ENCODE measurements at places on chromosomes 2 and 18.
A peak's percentile ranks its signal among the peaks of the same experiment; 100 is the strongest.

- DNase-seq: no peak
Measured at GRCh38 chr2:172905937-172906811, 169.5 kb upstream of the MAP3K20 start.

GRCh38 chr2:233976087-233976486 lies 58.9 kb downstream of the TRPM8 start:
- DNase-seq: no peak

- DNase-seq: no peak
Measured at GRCh38 chr2:234488913-234489451, 7.9 kb downstream of the ARL4C start.

DNA sequence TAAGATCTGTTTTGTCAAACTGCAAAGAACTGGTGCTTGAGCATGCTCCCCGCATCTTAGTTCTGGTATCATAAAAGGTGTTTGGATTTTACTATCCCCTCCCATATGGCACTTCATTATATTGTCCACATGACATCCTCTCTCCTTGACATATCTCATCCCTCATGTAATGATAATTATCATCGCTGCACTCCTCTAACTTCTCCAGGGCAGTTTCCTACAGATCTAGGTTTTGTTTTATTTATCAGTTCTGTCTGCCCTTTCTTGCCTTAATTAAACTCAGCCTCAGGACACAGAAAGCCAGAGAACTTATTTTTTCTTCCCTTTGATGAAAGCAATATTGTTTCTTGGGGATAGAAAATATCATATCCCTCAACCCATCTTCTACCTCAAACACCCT lies 129.6 kb upstream of the DDX18 start:
- DNase-seq: no peak

DNA sequence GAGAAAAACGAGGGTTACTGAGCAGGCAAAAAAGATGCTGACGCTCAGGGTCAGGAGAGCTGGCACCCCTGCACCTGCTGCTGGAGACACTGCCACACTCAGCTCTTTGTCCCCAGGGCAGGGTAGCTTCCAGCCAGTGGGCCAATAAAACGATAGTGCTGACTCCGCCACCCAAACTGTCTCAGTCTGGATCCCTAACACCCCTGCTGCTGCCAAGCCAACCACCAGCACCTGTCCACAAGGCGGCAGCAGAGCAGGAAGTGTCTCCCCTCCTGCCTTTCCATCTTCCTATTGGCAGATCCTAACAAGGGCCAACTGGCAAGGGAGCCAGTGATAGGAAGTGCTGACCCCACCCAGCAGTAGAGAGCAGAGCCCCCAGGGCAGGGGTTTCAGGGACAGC lies 531.5 kb upstream of the SALL3 start:
- no peak for DNase-seq

GRCh38 chr18:27652480-27653121 lies 467.5 kb upstream of the CHST9 start:
- no peak for DNase-seq

- no peak for DNase-seq
Measured at GRCh38 chr2:19426144-19426543, 67.7 kb upstream of the OSR1 start.

- DNase-seq: no peak
Measured at GRCh38 chr2:45153121-45153520, 143.9 kb upstream of the SIX2 start.

DNA sequence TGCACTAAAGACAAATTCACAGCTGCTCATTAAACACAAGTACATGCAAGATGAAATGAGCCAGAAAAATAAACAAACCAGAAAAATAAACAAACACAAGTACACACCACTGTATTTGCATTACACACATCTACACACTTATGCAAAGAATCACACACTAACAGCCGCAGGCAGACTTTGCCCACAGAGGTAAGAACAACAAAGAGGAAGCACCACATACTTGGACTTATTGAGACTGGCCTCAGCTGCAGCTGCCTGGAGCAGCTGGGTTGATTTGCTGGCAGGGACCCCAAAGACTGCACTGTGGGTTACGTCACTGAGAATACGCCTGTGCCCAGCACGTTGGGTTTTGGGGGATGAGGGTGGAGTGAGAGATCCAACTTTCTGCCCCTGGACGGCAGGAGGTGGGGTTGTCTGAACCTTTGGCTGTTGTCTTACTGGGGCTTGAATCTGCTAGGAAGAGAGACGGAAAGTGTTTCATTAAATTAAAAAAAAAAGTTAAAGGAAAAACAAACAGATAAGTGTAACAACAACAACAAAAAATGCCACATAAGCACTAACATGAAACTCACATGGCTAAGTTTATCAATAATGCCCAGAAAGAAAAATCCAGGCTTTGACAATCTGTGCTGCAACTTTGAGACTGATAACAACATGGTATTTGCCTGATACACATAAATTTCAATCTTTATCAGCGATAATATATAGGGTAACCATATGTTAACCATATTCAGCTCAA lies 71.9 kb upstream of the NFU1 start:
- DNase-seq: peak; percentile 49

GRCh38 chr2:886072-887022 lies 64.3 kb upstream of the SNTG2 start:
- DNase-seq: peak; percentile 39

- no peak for DNase-seq
Measured at GRCh38 chr2:6787376-6787775, 78.3 kb downstream of the CMPK2 start.

DNA sequence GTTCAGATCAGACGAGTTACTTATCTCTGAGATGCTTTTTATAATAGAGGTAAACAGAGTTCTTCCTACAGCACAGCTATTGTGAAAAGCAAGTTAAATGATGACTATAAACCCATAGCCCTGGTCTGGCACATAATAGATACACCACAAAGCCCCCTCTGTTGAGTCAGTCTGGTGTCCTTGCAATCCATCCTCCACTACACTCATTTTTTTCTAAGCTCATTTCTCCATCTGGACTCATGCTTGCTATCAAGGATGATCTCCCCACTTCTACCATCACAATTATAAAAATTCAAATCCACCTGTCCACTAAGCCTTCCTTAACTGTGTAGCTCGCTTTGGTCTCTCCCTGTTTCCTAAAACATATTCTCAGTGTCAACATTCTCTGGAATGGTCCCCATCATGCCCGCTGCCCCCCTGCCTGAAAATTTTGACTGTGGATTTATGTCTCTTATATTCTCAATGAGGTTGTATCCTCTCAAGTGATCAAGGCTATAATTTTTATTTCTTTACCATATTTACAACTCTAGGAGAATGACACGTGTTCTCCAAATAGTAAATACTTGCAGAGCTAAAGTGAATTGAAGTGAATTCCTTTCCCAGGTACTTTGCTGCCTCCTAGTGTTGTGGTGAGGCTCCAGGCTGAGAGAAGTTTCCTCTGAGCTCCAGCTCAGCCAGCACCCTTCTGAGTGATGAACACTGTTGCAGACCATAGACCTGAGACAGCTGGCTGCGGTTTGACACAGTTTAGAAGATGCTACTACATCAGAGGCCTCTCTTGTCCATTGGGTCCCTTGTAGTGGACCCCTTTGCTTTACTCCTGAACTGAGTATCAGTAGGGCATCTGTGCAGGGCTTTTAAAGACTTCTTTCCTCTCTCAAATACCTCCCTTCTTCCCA lies 108.7 kb downstream of the DPP10 start:
- DNase-seq: peak; percentile 64

DNA sequence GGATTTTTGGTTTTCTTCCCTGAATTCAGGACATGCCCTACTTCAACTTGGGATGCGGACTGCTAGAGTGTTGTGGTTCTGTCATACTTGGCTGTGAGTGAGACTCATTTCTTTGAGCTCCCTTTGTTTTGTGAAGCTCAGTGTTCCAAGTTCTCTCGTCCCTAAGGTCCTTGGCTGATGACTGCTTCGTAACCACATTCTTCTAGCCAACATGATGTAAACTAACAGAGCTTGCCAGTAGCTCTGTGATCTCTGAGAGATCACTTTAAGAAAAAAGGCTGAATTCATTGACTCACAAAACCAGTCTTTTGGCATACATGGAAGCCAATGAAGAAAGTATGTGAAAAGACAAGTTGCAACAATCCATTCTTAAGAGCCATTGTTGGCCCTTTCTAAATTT lies 96.9 kb upstream of the MSTN start:
- no peak for DNase-seq

DNA sequence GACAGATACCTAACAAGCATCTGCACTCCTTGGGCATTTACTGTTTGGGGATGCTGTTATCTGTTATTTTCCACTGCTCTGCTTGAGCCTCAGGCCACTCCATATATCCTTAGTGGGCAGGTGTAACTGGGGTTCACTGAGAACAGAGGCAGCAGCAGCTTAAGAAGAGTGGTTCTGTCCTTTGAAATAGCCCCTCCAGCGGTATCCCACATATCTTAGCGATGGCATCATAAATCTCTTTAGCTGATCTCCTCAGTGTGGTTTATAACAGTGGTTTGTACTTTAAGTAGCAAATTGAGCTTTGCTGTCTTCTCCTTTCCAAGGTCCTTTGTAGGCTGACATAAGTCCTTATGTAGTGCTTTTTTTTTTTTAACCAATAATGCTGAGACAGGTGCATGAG lies 79.7 kb upstream of the RPRM start:
- no peak for DNase-seq

DNA sequence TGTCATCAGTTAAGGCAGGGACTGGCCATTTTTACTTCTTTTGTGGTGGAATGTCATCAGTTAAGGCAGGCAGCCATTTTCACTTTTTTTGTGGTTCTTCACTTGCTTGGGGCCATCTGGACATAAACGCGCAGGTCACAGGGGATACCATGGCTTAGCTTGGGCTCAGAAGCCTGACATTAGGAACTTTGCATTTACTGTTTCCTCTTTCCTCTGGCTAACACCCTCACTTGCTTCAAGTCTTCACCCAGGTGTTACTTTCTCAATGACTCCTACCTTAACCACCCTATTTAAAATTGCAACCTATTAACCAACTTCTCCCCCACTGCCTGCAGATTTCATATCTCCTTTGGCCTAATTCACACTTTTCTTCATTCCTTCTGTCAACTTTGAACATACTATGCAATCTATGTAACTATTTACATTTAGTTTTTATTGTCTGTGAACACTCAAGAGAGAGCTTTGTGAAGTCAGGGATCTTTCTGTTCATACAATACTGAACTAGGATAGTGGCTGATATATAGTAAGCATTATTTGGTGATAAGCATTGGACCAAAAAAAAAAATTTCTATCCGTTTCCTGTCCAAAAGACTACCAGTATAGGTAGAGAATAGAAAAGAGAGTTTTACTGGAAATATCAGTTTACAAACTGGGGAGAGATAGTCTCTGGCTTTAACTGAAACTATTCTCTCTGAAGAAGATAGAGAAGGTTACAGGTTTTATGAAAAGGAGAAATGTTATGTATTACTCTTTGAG lies 600.1 kb upstream of the ZNF804A start:
- no peak for DNase-seq

GRCh38 chr2:129118296-129118695 lies 799.6 kb upstream of the HS6ST1 start:
- no peak for DNase-seq

- no peak for DNase-seq
Measured at GRCh38 chr18:70181725-70182124, 23.8 kb downstream of the RTTN start.

GRCh38 chr2:12613137-12613835 lies 103.5 kb upstream of the TRIB2 start:
- no peak for DNase-seq
